ENCODE measurements at places on chromosomes 12 and 14.

- DNase-seq: no peak
Observed at GRCh38 chr14:22980672-22981089, 1.7 kb downstream of the AJUBA start.

DNA sequence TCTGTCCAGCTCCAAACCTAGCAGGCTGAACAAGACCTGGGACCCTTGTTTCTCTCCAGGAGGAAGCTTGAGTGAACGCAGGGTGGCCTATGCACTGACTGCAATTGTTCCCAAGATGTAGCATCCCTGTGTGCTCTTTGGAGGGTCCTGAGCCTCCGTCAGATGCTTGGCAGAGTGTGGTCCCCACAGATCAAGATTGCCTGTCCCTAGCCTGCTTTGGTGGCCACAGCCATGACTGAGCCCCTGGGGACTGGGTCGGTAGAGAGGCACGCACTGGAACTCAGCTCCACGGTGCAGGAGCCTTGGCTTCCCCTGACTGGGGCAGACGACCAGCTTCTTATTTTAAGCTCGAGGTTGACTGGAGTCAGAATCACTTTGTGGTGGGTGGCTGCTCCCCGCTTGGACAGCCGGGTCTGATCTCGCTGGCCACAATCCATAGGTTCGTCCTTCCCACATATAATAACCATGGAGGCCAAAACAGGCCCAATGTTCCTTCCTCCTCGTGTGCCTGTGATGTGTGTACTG is 97.8 kb downstream of the LGMN start:
- no peak for DNase-seq

GRCh38 chr12:31259136-31259886 is 66.6 kb downstream of the SINHCAF start:
- no peak for DNase-seq

GRCh38 chr12:124539084-124540041 is 28.0 kb downstream of the NCOR2 start:
- DNase-seq: no peak

DNA sequence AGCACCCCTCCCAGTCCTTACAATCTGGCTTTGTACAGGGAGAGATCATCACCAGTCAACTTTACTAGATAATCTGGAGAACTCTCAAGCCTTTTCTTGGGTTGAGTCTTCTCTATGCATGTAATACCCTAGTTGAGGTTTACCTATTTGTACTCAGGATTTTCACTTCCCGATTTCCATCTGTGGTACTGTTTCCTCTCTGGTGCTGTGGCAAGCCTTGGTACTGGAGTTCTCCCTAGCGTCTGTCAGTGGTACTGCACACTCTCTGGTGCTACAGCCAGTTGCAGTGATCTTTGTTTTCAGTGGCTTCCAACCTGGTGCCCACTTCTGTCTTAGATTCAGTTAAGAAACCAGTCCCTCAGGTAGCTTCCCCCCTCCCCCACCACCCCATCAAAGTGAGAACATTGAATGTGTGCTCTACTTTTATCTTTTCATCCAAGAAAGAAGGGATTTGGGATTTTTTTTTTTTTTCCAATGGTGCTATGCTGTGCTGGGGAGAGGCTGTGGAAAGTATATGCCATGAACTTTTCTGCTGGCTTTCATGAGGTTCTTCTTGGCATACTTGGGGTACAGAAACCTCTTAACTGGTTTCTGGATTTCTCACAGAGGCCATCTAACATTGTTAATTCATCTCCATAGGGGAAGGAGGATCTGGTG is 69.4 kb upstream of the EVL start:
- DNase-seq: peak; percentile 33

GRCh38 chr12:72095025-72095424 is 156.4 kb downstream of the TPH2 start:
- no peak for DNase-seq

DNA sequence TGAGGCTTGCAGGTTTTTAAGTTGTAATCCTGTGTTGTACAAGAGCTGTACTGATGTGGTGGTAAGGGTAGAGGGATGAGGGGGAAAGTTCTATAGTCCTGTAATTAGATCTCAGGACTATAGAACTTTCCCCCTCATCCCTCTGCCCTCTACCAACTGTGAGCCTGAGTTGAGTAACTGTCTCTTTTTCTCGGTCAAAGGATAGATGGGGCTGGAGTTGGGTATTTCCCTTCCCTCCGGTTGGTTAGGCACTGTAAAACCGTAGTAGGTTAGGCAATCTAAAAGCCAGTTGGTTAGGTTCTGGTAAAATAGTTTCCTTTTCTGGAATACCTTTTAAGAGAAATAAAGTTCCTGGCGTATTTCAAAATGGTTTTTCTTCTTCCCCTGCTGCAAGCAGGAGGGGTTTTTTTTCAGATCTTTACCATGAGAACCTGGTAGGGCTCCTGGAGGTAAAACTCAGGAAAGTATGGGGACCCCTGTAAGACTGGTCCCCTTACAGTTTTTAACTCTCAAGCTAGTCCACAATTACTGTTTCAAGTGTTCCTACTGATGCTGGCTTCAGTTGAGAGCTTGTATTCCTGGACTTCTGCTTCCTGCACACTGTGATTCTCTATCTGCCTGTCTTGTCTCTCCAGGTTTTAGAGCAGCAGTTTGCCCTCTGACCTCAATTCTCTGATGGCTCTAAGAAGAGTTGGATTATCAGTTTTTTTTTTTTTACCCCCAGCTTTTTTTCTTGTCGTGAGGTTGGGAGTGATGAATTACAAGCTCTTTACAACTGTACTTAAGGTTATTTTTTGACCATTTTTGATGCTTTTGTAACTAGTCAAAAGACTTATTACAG is 58.7 kb downstream of the FUT8 start:
- no peak for DNase-seq

DNA sequence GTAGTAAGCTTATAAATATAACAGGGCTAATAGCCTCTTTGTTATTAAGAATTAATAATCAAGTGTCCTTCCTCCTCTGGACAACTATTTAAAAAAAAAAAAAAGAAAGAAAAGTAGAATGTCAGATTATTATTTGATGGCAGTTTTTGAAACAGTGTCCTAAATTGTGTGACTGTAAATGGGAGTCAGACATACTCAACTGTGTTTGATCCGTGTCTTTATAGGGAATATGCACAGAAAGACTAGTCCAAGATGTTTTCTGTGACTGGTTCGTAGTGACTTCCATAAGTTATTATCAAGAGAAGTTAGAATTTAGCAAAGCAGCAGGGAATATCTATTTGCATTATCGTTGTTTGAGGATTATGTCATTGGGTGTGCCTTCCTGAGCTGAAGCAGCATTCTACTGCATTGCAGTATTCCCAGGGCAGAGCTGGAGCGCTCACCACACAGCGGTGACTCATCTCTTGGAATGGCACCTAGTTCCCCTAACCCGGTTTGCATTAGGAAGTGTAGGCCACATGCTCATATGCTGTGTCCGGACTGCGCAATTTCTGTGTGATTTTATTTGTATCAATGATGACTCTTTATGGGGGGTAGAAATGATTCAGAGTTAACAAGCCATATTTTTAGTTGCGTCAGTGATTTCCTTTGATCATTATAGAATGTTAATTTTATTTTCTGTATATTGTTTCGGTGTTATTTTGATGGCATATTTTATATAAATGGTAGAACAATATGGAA is 7.9 kb downstream of the DYNC1H1 start:
- DNase-seq: peak; percentile 83

GRCh38 chr12:54657105-54657607 is 9.0 kb upstream of the DCD start:
- no peak for DNase-seq

GRCh38 chr12:49633703-49634345 is 10.5 kb downstream of the PRPF40B start:
- DNase-seq: no peak
